ENCODE measurements at places on chromosomes 16 and 17.

DNA sequence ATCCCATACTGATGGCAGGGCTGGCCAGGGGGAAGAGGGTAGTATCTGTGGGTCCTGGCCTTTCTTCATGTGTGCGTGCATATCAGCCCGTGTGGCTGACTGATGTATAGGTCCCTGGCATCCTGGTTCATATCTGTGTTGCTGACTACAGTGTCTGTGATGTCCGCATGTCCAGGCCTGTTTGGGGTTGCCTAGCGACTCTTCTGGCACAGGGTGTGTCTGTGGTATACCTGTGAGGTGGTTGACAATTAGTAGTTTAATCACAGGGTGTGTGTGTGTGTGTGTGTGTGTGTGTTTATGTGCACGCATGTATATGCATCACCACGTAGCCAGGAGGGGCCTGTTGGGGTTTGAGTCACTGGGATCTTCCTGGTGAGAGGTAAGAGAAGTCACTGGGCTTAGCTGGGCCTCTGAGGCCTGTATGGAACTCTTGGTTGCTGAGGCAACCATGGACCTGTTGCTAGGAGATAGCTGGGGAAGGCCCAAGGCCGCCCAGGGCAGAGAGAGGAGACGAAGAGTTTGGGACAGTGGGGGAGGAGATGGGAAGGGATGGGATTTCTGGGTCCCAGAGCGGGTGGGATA is 603 bp upstream of the TMEM95 start:
- no peak for DNase-seq

DNA sequence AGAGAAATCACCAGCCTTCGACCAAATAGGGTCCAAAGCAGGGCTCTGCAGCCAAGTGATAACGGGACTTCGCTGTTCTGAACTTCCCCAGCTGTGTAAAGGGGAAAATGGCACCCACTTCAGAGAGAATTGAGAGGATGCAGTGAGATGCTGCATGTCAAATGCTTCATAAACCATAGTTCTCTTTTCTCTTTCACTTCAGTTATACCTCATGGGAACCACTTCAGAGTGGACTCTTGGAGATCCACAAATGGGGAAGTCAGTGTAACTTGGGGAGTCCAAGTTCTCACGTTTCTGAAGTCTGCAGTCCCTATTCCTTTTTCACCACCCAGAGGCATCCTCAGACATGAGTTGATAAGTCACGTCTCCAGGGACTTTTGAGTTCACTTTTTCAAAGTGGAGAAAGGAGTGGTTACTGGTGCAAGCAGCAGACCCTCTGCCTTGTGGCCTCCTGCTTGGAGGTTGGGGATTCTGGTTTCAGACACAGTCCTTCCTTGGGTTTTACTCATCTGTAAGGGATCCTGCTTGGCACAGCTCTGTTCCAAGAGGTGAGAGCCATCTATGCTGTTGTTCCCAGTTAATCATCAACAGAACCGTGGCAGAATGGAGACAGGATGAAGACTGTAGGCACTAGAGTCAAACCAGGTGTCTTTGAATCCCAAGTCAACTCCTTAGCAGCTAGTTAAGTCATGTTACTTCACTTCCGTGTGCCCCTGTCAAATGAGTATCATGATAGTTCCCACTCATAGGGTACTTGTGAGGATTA is 123.4 kb upstream of the NOL11 start:
- DNase-seq: no peak

GRCh38 chr17:30393911-30394867 is 15.5 kb downstream of the CPD start:
- no peak for DNase-seq

GRCh38 chr16:77581706-77582105 is 140.6 kb upstream of the NUDT7 start:
- no peak for DNase-seq

DNA sequence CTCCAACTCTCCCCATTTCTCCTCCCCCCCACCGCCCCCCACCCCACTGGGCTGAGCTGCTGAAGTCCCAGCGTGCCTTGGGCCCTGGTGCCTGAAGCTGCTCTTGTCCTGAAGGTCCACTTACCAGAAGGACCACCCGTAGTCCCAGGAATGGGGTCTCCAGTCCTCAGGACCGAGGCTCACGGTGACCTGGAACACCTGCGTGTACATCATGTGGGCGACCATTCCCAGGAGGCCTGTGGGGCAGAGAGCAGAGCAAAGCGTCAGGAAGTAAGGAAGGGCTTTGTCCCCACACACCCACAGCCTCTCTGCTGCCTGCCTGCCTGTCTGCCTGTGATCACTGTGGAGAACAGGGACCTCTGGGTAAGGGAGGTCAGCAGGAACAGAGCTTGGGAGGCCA is 218.7 kb downstream of the GSG1L start:
- no peak for DNase-seq

DNA sequence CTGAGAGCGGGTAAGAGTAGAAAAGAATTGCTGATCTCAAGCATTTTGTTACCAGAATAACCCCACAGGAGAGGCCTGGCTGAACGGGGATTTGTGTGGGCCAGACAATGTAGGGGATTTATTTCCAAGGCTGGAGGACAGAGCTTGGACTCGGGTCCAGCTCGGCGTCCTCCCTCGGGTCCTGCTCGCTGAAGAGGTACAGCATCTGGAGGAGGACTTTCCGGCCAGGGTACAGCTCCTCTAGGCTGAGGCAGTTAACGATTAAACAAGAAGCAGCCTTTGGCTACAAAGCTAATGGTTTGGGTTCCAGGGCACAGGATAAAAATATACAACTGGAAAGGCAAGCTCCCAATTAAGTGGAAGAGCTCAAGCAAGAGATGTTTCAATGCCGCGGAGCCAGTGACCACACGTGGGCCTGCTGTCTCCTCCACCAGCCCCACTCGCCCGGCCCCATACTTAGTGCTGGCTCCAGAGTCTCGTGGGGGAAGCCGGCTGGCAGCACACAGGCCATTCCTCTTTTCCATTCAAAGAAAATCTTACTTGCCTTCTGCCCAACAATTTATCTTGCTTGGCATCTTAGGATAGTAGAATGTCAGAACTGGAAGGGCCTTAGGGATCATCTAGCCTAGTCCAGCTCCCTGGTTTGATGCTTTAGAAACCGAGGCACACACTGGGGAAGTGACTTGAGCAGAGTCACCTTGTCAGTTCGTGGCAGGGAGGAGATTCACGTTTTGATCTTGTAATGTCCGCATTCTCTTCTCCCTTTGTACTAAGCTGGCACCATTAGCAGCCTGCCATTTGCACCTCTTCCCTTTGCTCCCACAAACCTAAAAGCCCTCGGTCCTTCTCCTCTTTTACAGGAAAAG is 85.9 kb upstream of the TBX2 start:
- DNase-seq: no peak

DNA sequence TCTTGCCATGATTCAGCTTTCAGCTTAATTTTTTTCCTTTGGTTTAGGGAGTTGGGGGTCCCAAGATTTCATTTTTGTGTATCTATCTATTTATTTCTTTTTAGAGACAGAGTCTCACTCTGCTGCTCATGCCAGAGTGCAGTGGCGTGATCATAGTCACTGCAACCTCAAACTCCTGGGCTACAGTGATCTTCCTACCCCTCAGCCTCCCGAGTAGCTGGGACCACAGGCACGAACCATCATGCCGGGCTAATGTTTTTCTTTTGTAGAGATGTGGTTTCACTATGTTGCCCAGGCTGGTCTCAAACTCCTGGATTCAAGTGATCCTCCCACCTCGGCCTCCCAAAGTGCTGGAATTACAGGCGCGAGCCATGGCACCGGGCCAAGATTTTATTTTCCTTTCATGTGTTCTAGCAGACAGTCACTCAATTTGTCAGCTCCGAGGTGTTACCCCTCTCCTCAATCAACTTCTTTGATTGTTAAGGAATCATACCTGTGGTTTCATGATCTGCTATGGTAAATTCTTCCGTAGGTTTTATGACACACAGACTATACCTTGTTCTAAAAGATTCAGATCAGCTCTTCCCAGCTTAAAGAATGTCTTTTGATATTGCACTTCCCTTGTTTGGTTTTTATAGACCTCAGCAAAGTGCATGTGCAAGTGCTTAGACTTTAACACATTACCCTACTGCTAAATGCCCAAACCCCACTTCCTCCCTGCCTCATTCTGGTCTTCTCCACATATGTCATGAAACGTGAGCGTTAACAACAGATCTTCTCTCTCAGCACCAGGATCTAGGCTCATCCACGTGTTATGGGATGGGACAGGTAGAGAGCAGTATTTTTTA is 13.0 kb downstream of the UNC45B start:
- peak; percentile 57 for DNase-seq

DNA sequence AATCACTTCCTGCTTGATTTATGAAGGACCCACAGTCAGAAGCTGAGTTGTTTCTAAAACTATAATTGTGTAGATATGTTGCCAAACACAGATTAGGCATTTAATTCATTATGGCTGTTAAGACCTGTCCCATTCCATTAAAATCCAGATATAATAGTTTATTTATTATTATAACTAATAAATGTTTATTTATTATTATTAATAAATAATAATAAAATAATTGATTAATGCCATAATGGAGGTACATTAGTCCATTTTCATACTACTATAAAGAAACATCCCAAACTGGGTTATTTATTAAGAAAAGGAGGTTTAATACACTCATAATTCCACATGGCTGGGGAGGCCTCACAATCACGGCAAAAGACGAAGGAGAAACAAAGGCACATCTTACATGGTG is 1240.9 kb downstream of the CDH11 start:
- DNase-seq: no peak

DNA sequence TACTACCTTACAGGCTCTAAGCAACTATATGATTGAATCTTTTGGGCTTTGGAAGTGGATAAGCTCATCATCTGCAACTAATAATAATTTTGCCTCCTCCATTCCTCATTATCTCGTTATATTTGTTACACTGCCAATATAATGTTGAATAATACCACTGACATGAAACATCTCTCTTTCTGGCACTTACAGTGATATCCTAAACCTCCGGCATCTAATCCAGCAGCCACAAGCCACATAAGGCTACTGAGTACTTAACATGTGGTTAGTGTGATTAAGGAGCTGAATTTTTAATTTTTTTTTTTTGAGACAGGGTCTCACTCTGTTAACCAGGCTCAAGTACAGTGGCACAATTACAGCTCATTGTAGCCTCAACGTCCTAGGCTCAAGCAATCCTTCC is 9.6 kb downstream of the CDC42EP4 start:
- DNase-seq: no peak

GRCh38 chr16:29688172-29688571 is 9.2 kb downstream of the QPRT start:
- DNase-seq: no peak

- no peak for DNase-seq
Measured at GRCh38 chr16:76204249-76204648, 73.0 kb upstream of the CNTNAP4 start.

- no peak for DNase-seq
Measured at GRCh38 chr17:44848257-44848795, 643 bp downstream of the HIGD1B start.

DNA sequence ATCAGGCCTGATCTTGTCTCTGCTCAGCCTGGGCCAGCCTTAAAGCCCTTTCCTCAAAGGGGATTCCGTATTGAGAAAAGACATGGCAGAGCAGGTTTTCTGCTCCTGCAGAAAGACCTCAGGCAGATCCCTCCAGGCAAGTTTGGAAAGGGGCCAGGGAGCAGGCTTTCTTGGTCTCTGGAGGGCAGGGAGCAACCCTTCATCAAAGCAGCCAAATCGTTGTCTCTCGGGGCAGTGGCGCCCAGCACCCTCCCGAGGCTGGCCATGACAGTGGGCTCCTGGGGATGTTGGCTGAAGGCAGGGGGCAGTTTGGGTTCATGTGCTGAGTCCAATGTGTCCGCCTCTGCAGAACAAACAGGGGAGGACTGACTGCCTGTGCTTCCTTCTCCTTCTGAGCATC is 168.4 kb upstream of the WSCD1 start:
- no peak for DNase-seq

GRCh38 chr17:51200295-51200694 is 34.1 kb downstream of the NME2 start:
- DNase-seq: peak; percentile 18

GRCh38 chr16:75433732-75434413 is 570 bp upstream of the CFDP1 start:
- peak; percentile 76 for DNase-seq

DNA sequence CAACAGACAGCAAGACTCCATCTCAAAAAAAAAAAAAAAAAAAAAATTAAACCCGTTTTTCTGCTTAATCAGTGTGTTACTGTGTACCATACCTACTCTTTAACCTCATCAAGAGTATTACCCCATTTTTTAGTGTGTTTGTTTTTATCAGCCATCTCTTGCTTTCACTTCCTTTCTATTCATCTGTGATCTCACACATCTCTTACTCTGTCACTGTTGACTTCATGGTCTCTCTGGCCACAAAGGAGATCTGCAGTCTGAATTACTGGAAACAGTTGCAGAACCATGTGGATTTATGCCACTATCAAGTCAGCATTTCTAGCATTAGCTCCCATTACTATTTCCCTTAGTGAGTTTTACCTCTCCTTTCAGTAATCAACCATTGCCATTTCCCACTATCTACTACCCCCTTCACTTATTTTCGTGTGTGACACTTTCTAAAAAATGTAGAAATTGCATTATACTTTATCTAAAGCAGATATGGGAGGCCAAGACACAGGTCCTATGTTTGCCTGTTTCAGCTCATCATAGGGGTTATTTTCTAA is 20.1 kb downstream of the NDEL1 start:
- DNase-seq: no peak

GRCh38 chr17:22270381-22270780 is 578.1 kb downstream of the KCNJ18 start:
- no peak for DNase-seq

DNA sequence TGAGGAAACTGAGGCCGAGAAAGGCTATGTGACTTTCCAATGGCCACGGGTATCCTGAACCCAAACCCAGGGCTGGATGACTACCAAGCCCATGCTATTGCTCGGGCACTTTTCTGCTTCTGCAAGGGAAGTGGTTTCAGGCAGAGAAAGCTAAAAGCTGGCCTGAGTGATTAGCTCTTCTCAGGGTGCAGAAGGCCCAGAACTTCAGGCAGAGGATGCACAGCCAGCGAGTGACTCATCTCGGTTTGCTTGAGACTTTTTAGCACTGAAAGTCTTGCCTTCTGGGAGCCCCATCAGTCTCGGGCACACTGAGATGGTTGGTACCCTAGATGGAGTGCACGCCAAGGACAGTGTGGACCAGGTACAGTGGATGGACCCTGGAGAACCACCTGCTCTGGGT is 129.5 kb upstream of the SDK2 start:
- no peak for DNase-seq

GRCh38 chr17:385836-386140 is 33.2 kb upstream of the RPH3AL start:
- DNase-seq: no peak

DNA sequence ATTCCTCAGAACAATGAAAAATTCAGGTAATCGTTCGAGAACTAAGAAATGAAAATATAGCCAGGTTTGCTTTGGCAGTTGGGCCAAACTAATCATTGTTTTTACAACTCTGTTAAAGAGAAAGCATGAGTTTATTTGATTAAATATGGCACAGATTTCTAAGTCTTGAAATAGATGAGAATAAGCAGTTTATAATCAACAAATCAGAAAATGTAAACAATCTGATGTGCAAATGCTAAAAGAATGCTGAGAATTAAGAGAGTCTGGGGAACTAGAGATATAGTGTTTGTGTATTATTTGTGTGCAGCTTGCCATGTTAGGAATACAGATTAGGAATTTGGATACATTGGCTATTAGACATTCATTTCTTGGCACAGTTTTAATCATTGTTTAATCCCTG is 212.5 kb downstream of the TANC2 start:
- DNase-seq: no peak

All from CD4-positive, alpha-beta T cell treated with Interleukin-6 at 100 ng/mL for 8 hours (primary cell).